Right forelimb (tissue), 1 donor: ENCODE measurements at places on chromosomes 5 and 9.

- DNase-seq: no peak
Measured at GRCh38 chr9:35116539-35116897, 856 bp upstream of the ATOSB start.

DNA sequence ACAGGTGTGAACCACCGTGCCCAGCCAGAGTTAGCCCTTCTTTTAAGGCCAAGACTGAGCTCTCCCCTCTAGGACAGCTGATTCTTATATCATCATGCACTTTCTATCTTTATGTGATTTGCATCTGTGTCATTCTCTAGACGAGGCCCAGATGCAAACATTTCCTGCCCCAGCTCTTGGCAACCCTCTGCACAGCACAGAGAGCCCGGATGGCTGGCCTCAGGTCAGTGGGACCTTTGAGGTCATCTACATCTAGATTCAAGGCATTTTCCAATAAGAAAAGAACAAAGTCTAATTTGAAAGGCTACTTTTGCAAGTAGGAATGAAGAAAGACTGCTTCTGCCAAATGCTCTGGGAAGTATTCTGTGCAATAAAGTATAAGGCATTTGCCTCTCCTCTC lies 109.0 kb upstream of the DAB2 start:
- DNase-seq: no peak

GRCh38 chr9:98129451-98129881 lies 10.4 kb upstream of the TRIM14 start:
- no peak for DNase-seq

- DNase-seq: peak; percentile 36
Measured at GRCh38 chr9:129278391-129279237, 100.6 kb upstream of the IER5L start.

- no peak for DNase-seq
Measured at GRCh38 chr9:77899679-77900354, 131.8 kb downstream of the GNAQ start.

GRCh38 chr5:67496051-67496450 lies 299.5 kb upstream of the CD180 start:
- DNase-seq: no peak

DNA sequence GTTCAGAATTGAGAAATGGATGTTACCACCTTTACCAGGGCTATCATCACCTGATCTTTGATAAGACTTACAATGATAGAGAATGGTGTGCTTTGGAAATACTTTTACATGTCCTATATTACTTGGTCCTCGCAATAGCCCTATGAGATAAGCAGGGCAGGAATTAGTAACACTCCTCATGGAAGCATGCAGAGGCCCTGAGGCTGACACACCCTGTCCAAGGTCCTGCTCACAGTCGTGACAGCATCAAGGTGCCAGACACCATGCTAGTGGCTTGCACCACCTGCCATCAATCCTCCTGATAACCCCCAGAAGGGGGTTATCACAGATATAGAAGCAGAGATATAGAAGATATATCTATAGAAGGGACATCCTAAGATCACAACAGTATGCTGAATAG lies 216.8 kb upstream of the TBC1D2 start:
- no peak for DNase-seq

- no peak for DNase-seq
Measured at GRCh38 chr5:148378670-148379069, 5.1 kb upstream of the FBXO38 start.

- no peak for DNase-seq
Measured at GRCh38 chr5:84825606-84826005, 440.9 kb upstream of the EDIL3 start.

GRCh38 chr9:2228132-2228531 lies 213.0 kb downstream of the SMARCA2 start:
- no peak for DNase-seq

DNA sequence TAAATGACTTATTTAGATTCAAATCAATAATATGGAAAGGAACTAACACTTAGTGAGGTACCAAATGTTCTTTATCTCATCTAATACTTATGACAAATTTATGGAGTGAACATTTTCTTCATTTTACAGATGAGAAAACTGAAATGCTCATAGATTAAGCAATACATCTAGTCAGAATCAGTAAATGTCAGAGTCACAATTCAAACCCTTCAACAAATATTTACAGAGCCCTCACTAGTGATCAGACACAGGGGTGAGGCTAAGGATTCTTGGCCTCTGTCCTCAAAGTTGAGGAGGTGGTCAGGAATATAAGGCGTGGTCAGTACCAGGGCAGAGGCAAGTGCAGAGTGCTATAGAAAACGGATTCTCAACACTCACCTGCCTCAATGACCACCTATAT lies 29.5 kb upstream of the ARSB start:
- DNase-seq: no peak

DNA sequence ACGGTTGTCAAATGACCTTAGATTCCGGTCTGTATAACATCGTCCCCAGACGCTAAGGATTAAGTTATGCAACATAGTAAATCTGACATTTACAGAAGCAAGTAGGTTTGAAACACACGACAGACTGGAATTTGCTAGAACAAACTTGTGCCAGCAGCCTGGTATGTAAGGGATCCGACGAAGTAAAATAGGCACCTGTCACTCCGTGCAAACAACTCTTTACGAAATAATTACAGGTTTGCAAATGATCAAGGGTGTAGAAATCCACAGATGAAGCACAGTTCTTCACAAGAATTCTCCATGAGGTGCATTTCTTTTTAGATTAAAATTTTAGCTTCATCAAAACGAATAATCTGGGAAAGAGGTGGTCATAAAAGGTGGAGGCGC lies 508 bp downstream of the MOCS2 start:
- no peak for DNase-seq

GRCh38 chr5:102955488-102955887 lies 164.4 kb downstream of the GIN1 start:
- no peak for DNase-seq

DNA sequence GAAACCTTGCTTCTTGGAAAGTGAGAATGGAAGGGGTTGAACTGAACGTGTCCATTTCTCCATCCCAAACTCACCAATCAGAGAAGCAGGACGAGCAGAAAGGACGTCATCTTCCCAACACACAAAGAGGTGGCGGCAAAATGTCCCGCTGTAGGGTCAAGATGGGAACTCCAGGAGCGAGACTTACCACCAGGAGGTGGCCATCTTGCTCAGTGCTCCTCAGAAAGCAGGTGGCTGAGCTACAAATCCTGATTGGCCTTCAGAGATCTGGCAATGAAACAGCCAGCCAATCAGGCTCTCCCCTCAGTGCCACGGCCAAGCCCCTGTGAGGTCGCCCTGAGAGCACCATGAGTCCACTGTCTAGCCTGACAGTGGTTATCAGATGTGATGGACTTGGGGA lies 259.0 kb downstream of the NDUFS4 start:
- DNase-seq: no peak

DNA sequence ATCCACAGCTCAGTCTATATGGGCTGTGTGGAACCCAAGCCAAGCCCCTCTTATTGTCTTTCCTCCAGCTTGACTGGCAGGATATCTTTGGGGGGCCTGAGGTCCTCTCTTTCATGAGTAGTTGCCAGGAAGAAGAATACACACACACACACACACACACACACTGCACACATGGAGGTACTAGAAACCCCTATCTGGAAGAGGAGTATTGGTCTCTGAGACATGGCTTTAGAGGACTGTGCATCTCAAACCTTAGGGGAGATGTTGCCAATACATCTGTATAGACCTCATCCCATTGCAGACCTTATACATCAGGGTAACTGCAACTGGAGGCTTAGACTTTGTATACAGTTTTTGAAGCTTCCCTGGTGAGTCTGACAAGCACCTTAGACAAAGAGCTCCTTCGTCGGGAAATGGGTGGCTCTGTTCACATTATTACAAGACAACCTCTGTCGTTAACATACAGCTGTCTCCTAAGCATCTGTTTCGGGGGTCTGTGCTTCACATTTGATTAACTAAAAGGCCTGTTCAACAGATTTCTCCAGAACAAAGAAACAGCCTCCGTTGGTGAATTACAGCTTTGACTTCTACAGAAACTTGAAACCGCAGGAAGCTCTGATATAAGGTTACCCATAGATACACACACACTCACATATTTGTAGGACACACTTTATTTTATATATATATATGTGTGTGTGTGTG lies 5.5 kb upstream of the ENTREP1 start:
- DNase-seq: no peak

DNA sequence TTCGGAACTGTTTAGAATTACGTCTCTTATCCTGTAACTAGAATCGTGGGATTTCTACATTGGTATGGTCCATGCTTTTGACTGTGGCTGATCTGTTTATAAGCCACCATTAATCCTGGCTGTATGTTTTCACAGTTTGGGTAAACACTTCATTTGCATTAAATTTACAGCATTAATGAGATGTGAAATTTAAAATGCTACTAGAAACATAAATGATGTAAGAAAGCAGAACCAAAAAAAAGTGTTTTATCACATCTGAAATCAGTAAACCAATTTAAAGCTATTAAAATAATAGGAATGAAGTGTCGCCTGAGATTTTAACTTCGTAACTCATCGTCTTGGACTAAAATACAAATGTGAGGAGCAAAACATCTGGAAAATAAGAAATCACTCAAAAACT lies 201.7 kb downstream of the NFIB start:
- DNase-seq: no peak

DNA sequence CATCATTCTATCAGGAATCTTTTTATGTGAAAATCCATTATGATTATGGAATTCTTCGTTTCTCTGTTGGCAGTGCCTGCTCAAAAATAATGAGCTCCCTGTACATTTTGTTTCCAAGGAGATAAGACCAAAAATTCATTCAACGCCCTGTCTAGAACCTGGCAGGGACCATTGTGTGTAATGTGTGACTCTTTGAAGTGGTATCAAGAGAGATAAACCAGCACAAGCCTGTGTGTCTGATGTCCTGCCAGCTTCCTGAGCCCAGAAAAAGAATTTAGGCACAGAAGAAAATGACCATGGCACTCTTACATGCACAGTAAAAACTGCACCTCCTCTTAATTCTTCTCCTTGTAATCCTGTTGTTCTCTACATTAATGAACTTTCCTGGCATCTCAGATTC lies 177.4 kb downstream of the SAXO1 start:
- no peak for DNase-seq

DNA sequence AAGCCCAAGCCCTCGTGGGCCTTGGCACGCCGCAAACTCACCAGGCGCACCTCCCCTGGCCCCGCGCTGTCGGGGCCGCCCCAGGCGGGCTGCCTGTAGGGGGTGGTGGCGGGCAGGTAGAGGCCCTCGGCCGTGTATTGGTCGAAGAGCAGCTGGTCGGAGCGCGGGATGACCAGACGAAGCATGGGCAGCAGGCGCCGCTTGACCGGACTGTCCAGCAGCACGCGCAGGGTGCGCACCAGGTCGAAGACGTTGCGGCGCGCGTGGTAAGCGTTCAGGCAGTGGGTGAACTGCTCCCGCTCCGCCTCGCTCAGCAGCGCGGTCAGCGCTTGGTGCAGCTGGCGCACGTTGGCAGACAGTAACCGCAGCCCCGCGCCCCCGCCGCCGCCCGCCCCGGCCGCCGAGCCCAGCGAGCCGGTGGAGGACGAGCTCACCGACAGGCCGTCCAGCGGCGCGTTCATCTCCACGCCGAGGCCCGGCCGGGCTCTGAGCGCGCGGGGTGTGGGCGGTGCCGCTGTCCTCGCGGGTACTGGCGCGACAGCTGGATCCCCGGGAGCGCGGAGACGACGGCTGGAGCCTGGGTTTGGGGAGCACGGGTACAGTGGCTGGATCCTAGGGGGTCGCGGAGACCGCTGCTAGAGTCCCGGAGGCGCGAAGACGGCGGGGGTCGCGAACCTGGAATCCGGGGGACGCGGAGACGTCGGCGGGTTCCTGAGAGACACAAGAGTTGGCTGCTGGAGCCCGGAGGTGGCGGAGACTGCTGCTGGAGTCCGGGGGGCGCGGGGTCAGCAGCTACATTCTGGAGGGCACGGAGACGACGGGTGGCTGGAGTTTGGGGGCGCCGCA lies 709 bp downstream of the WHRN start:
- DNase-seq: peak; percentile 81

- DNase-seq: no peak
Measured at GRCh38 chr5:73529081-73529480, 30.8 kb downstream of the BTF3 start.

DNA sequence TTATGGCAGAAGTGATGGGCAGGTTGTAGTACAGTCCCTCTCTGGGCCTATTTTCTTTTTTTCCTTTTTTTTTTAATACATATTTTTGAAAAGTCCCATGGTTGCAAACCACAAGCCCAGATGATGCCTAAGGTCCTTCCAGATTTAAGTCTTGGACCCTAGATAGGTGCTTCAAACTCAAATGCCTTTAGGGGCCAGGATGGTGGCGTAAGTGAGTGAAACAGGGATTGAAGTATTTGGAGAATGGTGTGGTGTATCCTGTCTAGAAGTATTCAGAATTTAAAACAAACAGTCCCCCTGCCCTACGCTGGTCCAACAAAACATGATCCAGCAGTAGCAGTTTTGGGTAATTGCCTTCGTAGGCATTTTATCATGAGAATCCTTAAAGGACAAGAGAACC lies 2.2 kb downstream of the TIGD6 start:
- no peak for DNase-seq

DNA sequence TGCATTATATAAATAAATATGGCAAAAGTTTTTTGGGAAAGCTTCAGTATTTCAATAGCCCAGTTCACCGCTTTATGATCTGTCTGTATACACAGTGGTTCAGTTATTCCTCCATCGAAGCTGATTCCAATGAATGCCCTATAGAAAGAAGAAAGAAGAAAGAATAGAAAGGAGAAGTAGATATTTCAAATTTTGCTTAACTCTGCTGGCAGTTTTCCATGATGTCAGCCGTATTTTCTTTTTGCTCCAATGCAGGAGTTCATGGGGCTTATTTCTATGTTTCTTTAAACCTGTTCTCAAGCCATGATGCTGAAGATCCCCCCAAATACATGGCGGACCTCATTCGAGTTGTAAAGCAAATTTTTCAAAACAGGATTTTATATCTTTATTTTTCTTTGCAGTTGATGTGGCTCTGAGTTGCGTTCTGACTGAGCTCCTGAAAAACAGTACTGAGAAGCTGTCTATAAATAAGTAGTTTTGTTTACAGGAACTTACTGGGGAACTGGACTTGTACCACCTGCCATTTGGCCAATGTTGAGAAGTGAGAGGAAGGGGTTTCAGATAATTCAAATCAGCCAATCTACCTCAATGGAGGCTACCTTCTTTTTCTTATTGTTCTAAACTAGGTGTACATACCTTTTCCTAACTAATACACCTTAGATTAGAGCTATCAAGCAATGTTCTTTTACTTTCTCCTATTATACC lies 418.5 kb upstream of the MEF2C start:
- no peak for DNase-seq

DNA sequence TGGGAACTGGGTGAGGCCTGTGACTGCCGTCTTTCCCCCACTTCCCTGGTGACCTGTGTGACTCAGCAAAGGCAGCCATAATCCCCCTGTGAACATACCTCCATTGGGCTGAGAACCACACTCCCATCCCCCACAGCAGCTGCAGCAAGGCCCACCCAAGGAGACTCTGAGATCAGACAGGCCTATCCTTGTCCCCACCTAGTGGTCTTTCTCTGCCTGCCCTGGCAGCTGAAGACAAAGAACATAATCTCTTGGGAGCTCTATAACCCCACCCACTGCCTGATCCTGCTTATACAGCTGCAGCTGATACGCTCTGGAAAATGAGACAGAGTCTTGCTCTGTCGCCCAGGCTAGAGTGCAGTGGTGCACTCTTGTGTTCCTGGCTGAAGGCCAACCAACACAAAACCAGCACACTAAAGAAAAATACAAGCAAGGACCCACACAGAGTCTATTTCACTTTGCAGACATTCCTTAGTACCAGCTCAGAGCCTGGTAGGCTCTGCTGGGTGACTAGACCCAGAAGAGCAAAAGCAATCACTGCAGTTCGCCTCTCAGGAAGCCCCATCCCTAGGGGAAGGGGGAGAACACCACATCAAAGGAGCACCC lies 106.7 kb downstream of the MCTP1 start:
- peak; percentile 47 for DNase-seq
